Fibroblast of lung (primary cell): ENCODE measurements at places on chromosomes 1 and 21. TPM values are rescaled to one million over a fixed set of nuclear protein-coding genes. Genes with fewer than 3 reads are reported as not detected.

Gene LTN1
- total RNA-seq, result 20.8 and 22.3 TPM in 2 replicates

Gene SPATA21
- not detected in 2 replicates for total RNA-seq

Gene SYCP1
- total RNA-seq, result not detected in 2 replicates

Gene CFHR1
- under 0.01 and 0.50 TPM in 2 replicates for total RNA-seq

Gene PAQR6
- total RNA-seq, result 0.26 and 0.33 TPM in 2 replicates

Gene CCDC185
- not detected in 2 replicates for total RNA-seq

Gene PCBP3
- 1.7 and 5.1 TPM in 2 replicates for total RNA-seq

Gene FAM163A
- total RNA-seq, result not detected in 2 replicates

Gene SHISAL2A
- not detected in 2 replicates for total RNA-seq
